8988T (cell line): ENCODE measurements at places on chromosomes 6 and 20.

DNA sequence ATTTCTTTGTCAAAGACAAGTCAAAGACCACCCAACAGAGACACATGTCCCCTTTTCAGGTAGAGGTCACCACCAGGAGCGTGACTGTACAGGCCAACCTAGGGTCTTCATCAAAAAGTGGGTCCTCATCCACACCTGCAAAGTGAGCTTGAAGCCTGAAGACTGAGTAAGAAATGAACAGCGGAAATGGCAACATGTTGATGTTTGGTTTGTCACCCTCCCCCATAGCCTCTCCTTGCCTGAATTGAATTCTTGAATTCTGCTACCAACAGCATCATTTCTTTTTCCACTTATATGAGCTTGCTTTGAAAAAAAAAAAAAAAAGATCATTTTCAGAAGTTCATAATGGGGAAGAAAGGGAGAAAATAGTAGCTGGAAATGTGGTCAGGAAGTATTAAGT is 104.4 kb downstream of the NFATC2 start:
- no peak for DNase-seq

- no peak for DNase-seq
Measured at GRCh38 chr6:73798592-73798991, 102.6 kb downstream of the CD109 start.

DNA sequence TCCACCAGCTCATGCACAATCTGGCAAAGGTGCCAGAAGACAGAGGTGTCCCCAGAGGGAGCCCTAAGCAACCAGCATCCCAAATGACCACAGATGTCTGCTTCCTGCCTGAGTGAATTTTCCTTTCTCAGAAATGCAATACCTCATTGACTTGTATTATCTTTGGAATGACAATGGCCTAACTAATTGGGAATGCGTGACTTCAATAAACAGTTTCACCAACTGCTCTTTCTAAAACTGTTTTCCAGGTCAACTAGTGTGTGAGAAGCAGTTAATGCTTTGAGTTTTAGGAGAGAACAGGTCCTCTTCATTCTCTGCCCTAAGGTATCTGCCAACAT is 108.9 kb upstream of the SNX9 start:
- DNase-seq, result no peak

DNA sequence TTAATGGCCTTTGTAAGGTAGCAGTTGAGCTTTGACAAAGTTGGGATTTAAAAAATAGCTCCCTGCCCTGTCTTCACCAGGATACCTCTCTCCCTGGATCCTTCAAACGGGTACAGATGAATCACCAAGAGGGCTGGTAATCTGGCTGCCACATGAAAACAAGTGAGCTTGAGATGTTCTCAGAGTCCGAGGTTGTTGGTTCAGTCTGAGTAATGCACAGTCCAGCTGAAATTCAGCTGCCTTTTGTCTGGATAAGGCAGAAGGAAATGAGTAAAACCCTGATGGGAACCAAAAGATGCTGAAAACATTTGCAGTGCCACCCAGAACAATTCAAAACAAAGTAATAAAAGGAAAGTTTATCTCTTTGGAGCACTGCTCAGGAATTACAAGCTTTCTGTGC is 86.8 kb downstream of the GJA1 start:
- DNase-seq, result no peak

DNA sequence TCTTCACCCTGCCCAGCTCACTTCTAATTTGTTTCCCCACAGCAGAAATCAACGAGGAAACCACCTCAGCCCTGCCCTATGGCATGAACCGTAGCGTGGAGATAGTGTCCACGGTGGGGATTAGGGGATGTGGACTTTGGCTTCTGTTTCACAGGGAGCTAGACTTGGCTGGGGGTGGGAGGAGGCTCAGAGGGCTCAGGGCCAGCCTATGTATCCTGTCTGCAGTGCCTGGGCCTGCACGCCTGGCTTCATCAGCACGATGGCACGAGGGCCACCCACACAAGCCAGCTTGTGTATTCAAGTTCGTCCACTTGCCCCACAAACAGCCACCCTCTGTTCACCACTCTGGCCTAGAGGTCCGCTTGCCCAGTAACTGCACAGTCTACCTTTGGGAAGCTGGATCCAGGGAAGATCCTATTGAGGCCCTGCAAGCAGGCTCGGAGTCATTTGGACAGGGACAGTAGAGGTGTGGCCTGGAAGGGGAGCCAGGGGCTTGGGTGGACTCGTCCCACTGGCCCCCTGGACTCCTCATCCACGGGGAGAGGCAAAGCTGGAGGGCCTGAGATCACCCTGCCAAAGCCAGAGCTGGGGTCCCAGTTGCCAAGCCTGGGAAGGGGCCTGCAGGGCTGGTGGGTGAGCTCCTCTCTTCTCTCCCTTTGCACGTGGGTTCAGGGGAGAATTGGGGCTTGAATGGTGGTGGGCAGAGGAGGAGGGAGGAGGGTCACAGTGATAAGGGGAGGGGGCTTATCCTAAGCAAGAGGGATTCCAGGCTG is 38.0 kb upstream of the FAM83D start:
- DNase-seq, result no peak
